ENCODE measurements at places on chromosomes 4 and X.

DNA sequence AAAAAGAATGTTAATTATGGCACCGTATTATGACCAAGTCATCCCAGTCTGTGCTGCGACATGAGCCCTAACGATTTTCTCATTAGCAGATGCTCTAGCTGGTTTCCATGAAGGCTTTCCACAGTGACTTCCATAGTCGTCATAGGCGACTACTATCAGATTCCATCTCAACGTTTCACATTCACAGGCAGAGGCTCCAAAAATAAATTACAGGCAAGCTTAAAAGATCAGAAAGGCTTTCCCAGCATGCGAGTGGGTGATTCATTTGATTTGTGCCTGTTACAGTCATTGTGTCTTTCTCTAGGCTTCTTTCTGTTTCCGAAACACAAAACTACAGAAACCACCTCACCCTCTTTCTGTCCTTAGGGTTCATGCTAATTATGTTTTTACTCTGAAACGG lies 43.2 kb downstream of the PALLD start:
- DNase-seq: no peak

DNA sequence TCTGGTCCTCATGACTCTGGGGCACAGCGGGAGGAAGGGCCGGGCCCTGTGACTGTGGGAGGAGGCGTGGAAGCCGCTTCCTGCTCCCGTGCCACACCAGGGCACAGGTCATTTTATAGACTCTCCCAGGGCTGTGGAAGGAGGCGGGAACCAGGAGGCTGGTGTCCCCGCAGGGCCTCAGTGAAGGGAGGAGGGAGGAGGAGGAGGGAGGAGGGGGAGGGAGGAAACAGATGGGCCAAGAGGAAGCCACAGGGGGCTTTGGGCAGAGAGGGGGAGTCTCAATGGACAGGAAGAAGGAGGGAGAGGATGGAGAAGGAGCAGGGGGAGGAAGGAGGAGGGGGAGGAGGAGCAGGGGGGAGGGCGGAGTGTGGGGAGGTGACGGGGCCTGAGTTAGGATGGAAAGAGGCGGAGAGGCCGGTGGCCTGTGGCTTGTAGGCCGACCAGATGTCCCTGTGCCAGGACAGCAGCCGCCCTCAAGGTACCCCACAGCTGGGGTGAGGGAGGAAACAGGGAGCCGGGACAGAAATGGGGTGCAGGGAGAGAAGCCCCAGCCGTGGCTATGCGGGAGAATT lies 6.2 kb upstream of the PLCXD1 start:
- no peak for DNase-seq

- DNase-seq: no peak
Measured at GRCh38 chrX:129235903-129236302, 287.4 kb downstream of the SMARCA1 start.

DNA sequence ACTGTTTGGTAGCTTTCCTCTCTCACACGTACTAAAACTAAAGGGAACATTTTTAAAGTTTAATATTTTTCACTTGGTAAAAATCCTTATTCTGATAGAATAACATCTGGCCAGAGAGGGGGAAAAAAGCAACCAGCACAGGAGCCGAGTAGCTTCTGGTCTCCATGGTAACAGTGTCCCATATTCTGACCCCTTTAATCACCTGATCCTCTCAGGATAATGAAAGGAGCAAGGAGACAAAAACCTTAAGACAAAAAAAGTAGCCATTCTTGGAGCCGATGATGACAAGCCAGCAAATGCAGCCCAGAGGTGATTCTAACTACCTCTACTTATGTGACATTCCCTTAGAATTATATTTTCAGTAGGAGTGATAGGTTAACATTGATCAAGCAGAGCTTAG lies 126.6 kb downstream of the SLC39A8 start:
- DNase-seq: no peak

GRCh38 chr4:185638093-185638492 lies 102.8 kb upstream of the PDLIM3 start:
- no peak for DNase-seq

- no peak for DNase-seq
Measured at GRCh38 chrX:153348421-153348820, 14.5 kb downstream of the ZNF275 start.

- DNase-seq: no peak
Measured at GRCh38 chr4:99074816-99075215, 13.8 kb downstream of the ADH5 start.

GRCh38 chrX:48782795-48783194 lies 3.6 kb upstream of the GATA1 start:
- no peak for DNase-seq
